ENCODE measurements at places on chromosomes 7 and 10.

GRCh38 chr10:126199221-126199998, 188.9 kb downstream of the ADAM12 start:
- no peak for DNase-seq

GRCh38 chr7:151752816-151753595, 123.9 kb downstream of the PRKAG2 start:
- no peak for DNase-seq

- DNase-seq = no peak
Observed at GRCh38 chr7:92253251-92253650, 7.5 kb downstream of the ANKIB1 start.

DNA sequence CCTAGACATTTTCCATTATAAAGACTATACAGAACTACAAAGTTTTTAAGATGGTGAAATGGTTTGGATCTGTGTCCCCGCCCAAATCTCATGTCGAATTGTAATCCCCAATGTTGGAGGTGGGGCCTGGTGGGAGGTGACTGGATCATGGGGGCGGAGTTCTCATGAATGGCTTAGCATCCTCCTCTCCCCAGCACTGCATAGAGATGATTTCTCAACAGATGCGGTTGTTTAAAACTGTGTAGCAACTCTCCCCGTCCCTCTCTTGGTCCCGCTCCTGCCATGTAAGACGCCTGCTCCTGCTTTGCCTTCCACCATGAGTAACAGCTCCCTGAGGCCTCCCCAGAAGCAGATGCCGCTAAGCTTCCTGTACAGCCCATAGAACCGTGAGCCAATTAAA, 1.6 kb downstream of the FAM133B start:
- no peak for DNase-seq

DNA sequence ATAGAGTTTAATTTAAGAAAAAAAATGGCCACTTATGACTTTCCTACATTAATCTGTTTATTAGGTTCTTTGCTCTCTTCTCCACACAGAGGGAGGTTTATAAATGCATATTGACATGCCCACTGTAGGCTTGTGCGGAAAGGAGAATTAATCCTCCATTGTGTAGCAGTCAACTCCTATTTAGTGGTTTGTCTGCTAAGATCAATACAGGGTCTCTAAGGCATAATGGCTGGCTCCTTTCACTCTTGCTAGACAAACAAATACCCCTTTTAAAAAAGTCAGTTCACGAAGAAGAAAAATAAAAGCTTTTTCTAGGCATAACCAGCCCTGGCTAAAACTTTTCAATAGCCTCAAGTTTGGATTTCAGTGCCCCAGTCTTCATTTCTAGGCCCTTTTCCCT, 141.6 kb downstream of the TSPAN12 start:
- DNase-seq = no peak

- no peak for DNase-seq
Observed at GRCh38 chr10:13404305-13404759, 56.2 kb upstream of the SEPHS1 start.

DNA sequence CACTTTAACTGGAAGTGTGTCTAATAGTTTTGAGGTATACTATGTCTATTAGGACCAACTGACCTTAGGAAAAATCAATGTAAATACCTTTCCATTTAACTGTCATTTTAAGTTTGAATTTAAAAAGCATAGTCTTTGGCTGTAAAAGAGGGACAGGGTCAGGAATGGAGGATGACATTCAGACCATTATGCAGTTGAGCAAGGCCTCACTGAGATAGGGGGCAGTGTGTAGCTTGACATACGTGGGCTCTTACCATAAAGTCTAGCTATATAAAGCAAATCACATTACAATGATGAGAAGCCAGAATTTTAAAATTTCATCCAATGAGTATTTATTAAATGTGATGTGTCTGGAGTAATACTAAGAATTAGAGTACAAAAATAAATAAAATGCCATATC, 17.9 kb downstream of the PALS2 start:
- no peak for DNase-seq

DNA sequence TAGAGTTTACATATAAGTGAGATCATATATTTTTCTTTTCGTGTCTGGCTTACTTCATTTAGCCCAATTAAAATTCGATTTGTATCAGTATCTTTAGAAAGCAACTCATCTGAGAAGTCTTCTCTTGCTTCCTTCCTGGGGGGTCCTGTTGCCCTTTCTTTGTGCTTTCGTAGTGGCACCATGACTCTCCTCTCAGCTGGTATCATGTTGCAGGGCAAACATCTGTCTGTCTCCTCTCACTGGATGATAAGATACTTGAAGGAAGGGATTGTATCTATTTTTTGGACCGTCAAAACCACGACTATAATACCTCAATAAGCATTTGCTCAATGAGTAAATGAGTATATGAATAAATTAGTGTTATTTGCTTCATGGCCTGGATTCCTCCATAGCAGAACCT, 382.5 kb upstream of the SORCS1 start:
- no peak for DNase-seq

- DNase-seq = peak; percentile 39
Observed at GRCh38 chr7:27130540-27131389, at the start of gene HOXA4. Gene HOXA4, minus strand, starts transcription at chr7:27130757. Its CDS starts 24 bp downstream, at chr7:27130733.

GRCh38 chr7:115249080-115249479, 327.2 kb downstream of the MDFIC start:
- no peak for DNase-seq

- no peak for DNase-seq
Observed at GRCh38 chr7:15891151-15891881, 204.8 kb upstream of the MEOX2 start.

DNA sequence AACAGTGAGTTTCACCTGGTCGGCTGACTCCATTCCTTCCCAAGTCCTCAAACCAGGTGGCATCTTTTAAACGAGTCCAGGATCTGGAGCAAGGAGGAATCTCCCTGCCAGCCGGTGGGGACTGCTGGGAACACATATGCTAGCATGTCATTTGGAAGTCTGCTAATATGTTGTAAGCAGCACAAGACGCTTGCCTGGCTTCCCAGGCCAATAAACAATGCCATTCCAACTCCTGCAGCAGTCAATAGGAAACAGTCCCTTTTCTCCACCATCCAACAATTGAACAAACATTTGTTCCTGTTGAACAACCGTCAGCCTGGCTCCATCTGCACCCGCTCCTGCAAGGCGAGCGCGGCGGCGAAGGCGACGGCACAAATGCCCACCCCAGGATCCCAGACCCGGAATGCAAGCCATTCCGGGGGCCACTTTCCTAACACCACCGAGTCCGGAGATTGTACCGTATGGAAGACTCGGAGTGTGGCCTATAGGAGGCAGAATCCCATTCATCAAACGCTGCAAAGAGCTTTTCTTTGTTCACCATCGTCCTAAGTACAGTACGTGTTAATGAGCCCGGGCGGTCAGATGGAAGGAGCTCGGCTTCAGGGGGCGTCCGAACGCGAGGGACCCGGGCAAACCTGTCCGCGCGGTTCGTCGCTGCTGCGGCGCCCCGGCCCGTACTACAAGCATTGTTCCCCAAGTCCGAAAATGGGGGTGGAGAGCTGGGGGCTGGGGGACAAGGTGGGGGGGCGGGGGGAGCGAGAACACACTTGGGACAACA, 1.6 kb downstream of the FAM53B start:
- DNase-seq = no peak

- DNase-seq = no peak
Observed at GRCh38 chr10:86139066-86139657, 227.4 kb downstream of the GRID1 start.

GRCh38 chr10:78966844-78967488, 101.8 kb upstream of the ZMIZ1 start:
- DNase-seq = no peak

- DNase-seq = no peak
Observed at GRCh38 chr7:80362677-80363076, 149.2 kb downstream of the GNAT3 start.

- no peak for DNase-seq
Observed at GRCh38 chr7:135768467-135768866, 19.9 kb upstream of the FAM180A start.

- DNase-seq = peak; percentile 8
Observed at GRCh38 chr10:12181065-12181775, 14.5 kb downstream of the NUDT5 start.

GRCh38 chr10:50497758-50498157, 126.0 kb downstream of the SGMS1 start:
- DNase-seq = no peak

DNA sequence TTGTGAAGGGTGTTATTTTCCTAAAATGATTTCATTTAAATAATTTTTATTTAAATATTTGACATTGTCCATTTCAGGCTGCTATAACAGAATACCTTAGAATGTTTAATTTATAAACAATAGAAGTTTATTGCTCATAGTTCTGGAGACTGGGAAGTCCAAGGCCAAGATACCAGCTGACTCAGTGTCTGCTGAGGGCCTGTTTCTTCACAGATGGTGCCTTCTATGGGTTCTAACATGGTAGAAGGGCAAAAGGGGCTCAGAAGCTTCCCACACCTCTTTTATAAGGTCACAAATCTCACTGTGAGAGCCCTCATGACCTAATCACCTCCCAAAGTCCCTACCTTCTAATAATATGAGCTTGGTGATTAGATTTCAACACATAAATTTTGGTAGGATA, 50.7 kb downstream of the MTURN start:
- no peak for DNase-seq

DNA sequence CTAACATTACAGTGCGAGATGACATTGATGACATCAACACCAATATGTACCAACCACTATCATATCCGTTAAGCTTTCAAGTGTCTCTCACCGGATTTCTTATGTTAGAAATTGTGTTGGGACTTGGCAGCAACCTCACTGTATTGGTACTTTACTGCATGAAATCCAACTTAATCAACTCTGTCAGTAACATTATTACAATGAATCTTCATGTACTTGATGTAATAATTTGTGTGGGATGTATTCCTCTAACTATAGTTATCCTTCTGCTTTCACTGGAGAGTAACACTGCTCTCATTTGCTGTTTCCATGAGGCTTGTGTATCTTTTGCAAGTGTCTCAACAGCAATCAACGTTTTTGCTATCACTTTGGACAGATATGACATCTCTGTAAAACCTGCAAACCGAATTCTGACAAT, 4.3 kb downstream of the GPR22 start:
- DNase-seq = no peak

- no peak for DNase-seq
Observed at GRCh38 chr7:22443370-22444180, 56.4 kb downstream of the STEAP1B start.

- DNase-seq = no peak
Observed at GRCh38 chr7:91289633-91290254, 25.5 kb downstream of the FZD1 start.

DNA sequence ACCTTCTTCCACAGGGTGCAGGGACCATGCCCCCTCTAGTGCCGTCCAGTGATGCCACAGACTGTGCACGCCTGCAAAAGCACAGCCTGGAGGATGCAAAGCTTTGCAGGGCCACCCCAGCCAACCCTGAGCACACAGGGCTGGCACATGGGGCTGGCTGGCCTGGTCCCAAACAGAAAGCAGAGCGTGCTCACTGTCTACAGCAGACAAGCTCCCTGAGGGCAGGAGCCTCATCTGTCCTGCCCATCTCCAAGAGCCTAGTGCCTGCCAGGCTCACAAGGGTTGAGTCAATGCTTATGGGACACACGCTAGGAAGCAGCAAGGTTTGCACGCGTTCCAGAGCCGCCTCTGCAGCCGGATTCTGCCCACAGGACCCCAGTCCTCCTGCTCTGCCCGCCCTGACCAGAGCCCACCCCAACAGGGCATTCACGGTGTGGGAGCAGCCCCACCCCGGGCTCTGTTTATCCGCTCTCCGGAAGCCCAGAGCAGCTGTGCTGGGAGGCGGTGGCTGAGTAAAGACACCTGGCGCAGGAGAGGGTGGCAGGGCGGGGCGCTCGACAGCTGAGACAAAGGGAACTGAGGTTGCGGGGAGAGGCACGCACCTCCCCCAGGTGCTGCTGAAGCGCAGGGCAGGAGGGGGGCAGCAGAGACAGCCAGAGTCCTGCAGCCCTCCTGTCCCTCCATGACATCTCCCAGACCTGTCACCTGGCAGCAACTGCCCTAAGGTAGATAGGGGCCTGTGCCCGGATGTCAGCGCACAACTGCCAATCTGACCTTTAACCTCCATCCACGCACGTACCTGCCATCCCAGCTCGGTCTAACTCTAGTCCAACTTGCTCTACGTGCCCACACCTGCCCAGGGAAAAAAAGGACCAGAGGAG, 4.3 kb downstream of the KCNH2 start:
- no peak for DNase-seq

DNA sequence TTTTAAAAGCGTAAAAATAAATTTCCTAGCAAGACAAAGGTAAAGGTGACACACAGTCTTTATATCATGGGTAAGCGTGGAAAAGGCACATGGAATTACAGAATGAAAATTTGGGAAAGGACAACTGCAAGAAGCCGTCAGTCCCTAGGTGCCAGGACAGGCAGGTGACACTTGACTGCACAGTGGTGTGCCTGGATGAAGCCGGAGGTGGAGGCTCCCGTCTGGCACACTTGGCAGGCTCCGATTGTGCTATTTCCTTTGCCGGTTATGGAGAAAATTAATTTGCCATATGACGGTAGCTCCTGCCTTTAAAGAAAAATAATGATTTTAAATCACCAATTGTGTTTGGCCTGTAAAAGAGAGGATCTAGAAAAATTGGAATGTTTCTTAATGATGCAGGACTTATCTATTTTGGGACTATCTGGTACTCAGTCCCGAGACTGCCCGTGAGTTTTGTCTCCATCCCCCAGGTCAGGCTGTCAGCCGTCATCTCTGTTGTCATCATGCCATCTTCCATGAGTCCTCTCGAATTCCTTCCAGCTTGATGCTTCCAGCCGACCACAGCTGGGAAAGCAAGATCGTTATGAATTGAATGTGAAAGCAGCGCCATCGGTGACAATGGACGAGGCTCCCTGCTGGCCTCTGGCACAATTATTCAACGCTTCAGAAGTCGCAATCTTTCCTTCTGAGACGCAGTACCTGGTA, 56.2 kb upstream of the MGMT start:
- no peak for DNase-seq

DNA sequence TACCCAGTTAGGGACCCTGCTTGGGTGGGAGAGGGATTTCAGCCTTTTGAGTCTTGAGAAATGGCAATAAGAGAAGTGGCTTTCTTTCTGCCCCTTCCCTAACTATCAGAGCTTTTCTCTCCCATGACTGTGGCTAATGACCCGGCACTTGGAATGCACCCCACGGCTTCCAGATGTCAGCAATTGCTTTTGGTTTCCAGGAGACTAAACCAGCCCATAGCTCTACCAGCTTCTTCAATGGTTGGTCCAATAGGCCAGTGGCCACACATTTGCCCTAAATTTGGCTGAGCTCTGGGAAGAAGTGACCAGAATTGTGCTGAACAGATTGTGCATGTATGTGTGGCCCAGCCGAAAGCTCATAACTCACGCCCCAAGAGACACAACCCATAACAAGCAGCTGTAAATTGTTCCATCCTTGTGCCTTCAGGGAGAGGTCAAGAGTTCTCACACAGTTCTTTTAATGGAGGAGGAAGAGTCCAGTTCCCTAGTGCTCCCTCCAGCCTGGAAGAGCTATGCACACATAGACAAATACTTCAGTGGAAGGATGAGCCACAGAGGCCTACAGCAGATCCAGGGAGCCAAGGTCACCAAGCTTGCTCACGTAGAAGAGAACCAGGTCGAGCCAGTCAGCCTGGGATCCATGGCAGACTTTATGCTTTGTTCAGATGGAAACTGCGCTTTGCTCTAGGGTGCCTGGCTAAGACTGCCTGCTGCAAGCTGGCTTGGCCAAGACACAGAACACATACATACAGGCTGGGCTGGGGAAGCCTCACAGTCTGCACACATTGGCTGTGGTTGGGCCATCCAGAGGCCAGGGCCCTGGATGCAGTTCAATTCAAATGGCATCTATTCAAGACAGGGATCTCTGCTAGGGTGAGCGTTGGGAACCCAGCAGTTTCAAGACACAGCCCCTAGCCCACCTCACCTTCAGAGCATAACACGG, 131.8 kb upstream of the HABP2 start:
- DNase-seq = no peak

- no peak for DNase-seq
Observed at GRCh38 chr7:102285540-102286236, 980 bp upstream of the SH2B2 start.

- DNase-seq = no peak
Observed at GRCh38 chr7:113060100-113060499, 26.5 kb downstream of the GPR85 start.
